ENCODE measurements at places on chromosomes 2 and 18. TPM values are rescaled to one million over a fixed set of nuclear protein-coding genes. Genes with fewer than 3 reads are reported as not detected.

DNA sequence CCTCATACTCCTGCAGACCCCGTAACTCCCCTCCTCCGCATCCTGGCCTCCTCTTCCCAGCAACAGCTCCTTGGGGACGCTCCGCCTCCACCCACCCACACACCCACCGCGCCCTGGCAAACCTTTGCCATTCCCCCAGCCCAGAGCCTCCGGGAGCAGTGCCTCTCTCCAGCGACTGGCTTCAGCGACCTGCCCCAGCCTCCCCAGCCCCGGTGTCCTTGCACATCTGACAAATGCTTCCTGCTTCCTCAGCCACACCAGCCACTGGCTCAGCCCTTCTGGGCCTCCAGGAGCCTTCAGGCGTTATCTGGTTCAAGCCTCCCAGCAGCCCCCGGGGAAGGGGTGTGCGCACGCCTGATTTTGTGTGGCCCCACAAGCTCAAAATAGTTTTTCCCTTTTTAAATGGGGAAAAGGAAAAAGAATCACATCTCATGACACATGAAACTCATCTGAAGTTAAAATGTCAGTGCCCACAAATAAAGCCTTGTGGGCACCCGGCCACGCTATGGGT, 14.2 kb downstream of the ESPNL start:
- no peak for ATAC-seq

DNA sequence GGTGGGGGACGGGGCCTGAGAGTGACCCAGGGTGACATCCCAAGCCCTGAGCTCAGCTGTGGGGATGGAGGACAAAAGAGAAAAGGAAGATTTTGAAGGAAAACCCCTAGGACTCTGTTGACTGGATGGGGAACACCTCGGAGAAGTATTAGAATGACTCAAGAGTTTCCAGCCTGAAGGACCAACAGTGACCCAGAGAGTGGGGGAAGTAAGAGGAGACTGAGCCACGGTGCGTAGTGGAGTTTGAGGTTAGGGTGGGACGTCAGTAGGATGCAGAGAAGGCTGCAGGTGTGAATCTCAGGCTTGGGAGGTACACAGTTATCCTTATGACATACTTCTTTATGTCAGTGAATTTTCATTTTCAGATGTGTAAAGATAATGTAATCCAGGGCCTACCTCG, 119.5 kb downstream of the NCK2 start:
- no peak for ATAC-seq

GRCh38 chr2:696999-697627, 19.9 kb upstream of the TMEM18 start:
- no peak for ATAC-seq

DNA sequence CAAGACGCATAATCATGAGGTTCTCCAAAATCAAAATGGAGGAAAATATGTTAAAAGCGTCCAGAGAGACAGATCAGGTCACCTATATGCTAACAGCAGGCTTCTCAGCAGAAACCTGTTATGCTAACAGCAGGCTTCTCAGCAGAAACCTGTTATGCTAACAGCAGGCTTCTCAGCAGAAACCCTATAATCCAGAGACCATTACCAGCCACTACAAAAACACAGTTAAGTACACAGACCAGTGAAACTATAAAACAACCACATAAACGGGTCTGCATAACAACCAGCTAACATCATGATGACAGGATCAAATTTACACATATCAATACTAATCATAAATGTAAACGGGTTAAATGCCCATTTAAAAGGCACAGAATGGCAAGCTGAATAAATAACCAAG, 1548.4 kb upstream of the TMEFF2 start:
- ATAC-seq, result no peak

- no peak for ATAC-seq
These were observed 42.8 kb upstream of the MAP2 start for GRCh38 chr2:209381091-209381490.

- ATAC-seq, result no peak
These were observed 211.4 kb upstream of the THUMPD2 start for GRCh38 chr2:39990335-39990900.

GRCh38 chr2:137776697-137777096, 187.6 kb upstream of the HNMT start:
- ATAC-seq, result no peak

- no peak for ATAC-seq
These were observed 178.8 kb downstream of the PRKCE start for GRCh38 chr2:45830322-45830721.

DNA sequence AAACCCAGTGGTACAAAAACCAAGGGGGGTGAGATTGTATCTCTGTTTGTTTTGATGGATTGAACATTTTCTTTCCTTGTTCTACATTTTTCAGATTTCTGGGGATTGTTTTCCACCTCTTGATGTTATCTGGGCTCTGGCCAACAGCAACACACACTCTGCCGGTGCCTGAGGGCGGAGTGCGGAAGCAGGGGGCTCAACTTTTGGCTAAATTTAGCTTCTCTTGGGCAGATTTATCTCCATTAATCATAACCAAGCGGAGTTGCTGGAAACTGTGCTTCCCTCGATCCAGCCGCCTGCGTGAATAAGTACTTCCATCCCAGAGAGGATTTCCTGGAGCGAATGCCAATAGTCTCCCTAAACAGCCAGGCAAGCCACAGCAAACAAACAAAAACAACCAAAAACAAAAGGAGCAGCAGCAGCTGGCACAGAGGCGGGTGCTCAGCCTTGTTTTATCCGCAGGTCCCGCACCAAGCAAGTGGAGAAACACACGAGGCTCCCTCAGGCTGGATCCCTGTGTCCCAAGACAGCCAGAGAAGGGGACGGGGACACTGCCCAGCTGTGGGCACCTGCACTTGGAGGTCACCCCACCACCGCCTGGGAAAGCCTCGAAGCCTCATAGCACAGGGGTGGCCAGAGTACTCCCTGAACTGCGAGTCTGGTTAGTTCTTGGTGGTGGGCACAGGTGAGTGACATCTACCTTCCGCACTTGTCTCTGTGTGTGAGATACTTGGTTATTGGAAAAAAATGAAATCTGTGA, 143.4 kb downstream of the NDUFA10 start:
- ATAC-seq, result peak; percentile 64

- ATAC-seq, result no peak
These were observed 376.9 kb upstream of the TMEFF2 start for GRCh38 chr2:192571636-192572035.

- ATAC-seq, result no peak
These were observed 178.2 kb upstream of the ZEB2 start for GRCh38 chr2:144698156-144698555.

GRCh38 chr2:36609507-36609906, 11.5 kb upstream of the FEZ2 start:
- ATAC-seq, result no peak

GRCh38 chr2:96977631-96978195, 8.7 kb downstream of the FAM178B start:
- peak; percentile 41 for ATAC-seq

GRCh38 chr2:215967590-215968378, 45.6 kb downstream of the MREG start:
- ATAC-seq, result no peak

DNA sequence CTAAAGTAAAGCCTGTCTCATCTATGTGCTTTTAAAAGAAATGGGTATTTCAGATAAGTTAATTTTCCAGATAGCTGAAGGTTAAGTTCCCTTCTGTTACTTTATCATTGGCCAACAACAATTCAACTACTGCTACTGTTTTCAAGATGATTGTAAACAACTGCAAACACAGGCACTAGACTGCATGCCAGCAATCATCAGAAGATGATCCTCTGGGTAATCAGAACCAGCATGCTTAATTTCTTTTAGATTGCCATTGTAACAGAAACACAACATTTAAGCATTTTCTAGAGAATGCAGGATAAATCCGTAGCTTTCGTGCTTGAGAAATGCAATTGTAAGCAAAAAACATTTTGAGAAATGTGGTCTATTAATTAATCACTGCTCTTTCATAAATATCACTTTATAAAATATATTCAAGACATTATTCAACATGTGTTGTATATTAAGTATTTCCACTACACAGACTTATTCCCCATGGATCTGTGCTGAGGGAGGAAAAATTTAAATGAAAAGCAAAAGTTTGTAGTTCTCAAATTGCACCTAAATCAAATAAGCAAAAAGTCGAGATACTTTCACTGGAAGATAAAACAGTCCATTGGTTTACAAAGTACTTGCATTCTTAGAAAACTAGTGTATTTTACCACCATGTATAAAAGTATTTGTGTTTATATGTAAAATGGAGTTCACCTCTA, 133.7 kb downstream of the ATL2 start:
- ATAC-seq, result no peak

DNA sequence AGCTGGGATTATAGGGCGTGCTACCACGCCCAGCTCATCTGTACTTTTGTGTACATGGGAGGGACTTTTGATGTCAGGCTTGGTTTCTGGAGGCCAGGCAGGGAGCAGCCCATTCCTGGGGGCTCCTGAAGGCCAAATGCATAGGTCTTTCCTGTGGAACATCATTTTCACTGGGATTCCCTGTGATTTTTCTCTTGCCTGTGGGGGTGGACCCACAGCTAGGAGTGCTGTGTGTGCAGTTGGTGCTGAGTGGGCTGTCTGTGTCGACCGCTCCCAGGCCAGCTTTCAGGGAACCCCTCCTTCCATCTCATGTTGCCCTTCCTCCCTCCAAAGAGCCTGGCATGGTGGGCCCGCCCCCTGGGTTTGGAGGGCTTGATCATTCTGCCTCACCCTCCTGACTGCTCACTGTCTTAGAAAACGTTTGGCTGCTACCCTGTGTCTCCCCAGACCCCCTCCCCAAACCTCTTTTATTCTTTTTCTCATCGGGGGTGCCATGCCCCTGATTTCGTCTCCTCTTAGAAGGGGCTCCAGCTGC, 10.5 kb downstream of the EFHD1 start:
- no peak for ATAC-seq

DNA sequence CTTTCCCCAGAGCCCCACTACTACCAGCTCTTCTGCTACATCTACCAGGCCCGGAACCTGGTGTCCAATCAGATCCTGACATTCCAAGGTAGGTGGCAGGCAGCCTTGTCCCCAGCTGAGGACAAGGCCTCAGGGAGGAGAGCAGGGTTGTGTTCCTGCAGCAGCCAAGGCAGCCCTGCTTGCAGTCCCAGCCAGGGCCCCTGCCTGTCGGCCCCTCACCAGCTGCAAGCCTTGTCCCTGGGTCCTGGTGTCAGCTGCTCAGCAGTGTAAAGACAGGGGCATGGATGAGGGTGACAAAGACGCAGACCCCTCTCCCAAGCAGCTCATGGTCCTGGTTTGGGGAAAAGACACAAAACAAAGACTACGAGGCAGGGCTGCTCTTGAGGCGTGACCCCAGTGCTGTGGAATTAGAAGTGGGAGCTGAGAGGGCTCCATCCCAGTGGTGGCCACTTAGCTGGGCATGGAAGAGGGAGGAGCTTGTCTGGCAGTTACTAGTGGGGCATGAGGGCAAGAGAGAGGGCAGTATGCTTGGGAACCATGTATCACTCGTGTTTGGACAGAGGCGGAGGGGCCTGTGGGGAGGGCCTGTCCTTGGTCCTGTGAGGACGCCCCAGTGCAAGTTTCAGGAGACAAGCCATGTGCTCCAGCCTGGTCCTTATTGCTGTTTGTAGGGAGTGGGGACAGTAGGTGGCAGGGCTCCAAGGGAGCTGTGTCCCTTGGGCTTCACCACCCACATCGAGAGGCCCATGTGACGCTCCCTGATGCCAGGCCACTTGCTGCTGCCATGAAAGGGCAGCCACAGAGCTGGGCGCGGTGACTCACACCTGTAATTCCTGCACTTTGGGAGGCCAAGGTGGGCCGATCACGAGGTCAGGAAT, 47.5 kb downstream of the LMAN2L start:
- ATAC-seq, result no peak

DNA sequence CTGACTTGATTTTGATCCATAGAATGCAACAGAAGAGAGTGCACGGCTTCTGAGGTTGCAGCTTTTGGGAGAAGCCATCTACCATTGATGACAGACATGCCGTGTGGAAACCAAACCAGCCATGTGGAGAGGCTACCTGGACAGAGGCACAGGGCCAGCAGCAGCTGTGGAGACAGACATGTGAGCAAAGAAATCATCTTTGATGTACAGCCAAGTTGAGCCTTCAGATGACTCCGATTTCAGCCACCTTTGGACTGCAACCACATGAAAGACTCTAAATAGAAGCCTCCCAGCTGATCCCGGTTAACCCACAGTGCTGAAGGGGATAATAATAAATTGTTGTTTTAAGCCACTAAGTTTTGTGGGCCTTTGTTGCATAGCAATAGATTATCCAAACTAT, 54.2 kb downstream of the TSN start:
- no peak for ATAC-seq

DNA sequence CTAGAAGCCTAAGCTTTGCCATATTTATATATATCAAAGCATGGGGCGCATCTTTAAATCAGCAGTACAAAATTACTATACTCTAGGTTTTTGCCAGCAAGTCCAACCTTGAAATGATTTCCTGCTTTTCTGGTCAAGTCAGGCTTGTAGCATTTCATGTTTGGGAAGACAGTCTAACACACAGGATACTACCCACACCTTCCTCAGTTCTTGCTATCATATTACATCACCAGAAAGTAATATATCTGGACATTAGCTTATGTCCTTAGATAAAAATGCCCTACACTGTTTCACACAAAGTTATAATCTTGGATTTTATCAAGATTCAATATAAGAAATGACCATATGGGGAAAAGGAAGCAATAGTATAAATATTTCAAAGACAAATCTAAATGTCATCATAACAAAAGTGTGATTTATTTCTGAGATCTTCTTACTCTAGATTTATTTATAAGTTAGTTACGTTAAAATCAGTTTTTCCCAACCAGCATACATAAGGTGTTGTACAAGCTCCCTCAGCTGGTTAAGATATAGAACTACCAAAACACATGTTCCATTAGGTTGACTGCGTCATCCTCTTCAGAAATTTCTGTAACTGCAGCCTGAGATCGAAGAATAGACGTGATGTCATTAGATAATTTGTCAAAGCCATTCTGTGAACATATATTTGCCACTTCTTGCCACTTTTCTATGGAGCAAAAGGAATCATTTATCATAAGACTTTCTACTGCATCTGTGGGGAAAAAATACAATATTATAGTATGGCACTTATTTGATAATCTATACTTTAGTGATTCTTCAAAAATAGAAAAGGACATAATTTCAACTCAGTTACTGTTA, 56.6 kb downstream of the CLHC1 start:
- peak; percentile 73 for ATAC-seq

GRCh38 chr2:86055314-86055713, 50.4 kb downstream of the POLR1A start:
- no peak for ATAC-seq

DNA sequence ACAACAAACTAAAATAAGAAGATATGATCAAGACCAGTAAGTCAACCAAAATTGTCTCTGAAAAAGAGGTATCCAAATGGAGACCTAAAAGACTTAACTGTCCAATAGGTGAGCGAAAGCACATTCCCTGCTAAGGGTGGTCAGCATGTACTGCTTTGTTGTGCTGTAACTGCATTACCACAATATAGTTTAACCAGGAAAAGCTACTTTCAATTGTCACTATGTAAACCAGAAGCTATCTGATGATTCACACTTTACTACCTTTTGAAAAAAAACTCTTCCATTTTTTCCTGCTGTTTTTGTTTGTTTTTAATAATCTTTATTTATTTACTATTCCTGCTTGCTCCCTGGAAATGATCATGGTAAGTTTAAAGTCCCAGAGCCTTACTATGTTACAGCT, 36.1 kb downstream of the ASXL2 start:
- no peak for ATAC-seq

The VWC2L gene
- total RNA-seq, result not detected

The SLC16A14 gene
- 2.5 TPM for total RNA-seq

The RGPD4 gene
- total RNA-seq, result 0.16 TPM

The CD226 gene
- total RNA-seq, result 2.8 TPM

The NT5DC4 gene
- not detected for total RNA-seq

The BAZ2B gene
- 97.7 TPM for total RNA-seq

The THSD7B gene
- 1.1 TPM for total RNA-seq

The SIX3 gene
- total RNA-seq, result not detected

The MTERF4 gene
- total RNA-seq, result 27.1 TPM
